SJSA1 (cell line): ENCODE measurements at places on chromosomes 5 and 9.

GRCh38 chr9:118330191-118330986, 626.2 kb downstream of the TLR4 start:
- no peak for DNase-seq

- DNase-seq: no peak
Observed at GRCh38 chr5:141633871-141634561, 2.6 kb downstream of the HDAC3 start.

GRCh38 chr9:89116064-89116804, 62.4 kb downstream of the SHC3 start:
- no peak for DNase-seq

GRCh38 chr9:114777821-114778609, 27.8 kb downstream of the TNFSF15 start:
- no peak for DNase-seq

DNA sequence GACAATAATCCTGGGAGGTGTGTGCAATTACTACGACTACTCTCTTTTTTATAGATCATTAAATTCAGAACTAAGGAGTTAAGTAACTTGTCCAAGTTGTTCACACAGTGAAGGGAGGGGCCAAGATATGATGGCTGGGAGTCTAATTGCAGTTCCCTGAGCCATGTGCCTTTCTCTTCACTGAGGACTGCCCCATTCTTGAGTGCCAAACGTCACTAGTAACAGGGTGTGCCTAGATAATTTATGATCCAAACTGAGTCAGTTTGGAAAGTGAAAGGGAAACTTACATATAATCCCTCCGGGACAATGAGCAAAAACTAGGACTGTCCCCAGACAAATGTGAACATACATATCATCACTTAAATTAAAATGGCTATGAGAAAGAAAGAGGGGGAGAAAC, 20.2 kb downstream of the IL7R start:
- DNase-seq: no peak
